ENCODE measurements at places on chromosomes 16 and 17.

- DNase-seq = peak; percentile 91
Observed at GRCh38 chr16:67547423-67548264, 14.7 kb upstream of the CTCF start.

DNA sequence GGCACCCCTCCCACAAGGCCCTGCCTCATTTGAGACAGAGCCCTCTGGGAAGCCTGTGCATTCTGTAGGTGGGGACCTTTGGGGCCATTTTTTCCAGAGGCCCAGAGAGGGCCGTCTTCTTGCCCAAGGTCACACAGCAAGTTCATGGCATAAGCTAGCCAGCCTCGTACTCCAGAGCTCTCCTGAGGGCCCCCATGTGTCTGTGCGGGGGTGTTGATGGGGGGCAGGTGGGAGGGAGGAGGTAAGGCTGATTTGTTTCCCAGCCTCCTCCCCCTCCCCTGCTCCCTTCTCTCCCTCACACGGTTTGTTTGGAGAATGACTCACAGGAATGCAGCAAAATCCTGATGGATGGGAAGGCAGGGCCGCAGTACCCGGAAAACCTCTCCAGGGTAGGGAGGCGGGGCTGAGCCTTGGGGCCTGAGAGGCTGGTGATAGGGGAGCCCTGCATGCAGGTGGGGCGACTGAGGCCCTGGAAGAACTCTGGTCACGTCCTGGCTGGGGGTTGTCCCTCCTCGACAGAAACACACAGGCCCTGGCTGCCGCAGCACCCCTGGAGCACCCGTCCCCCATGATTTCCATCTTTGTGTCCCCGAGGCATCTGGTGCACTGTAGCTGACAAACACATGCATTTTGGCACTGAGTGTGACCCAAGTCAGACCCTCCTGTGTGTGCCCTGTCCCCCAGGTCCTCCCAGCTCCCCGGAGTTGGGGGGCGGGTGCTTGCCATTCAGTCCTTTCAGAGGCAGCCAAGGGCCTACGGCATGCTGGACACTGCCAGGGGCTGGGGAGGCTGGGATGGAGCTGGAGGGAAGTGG lies 29.7 kb downstream of the RAI1 start:
- DNase-seq = no peak

DNA sequence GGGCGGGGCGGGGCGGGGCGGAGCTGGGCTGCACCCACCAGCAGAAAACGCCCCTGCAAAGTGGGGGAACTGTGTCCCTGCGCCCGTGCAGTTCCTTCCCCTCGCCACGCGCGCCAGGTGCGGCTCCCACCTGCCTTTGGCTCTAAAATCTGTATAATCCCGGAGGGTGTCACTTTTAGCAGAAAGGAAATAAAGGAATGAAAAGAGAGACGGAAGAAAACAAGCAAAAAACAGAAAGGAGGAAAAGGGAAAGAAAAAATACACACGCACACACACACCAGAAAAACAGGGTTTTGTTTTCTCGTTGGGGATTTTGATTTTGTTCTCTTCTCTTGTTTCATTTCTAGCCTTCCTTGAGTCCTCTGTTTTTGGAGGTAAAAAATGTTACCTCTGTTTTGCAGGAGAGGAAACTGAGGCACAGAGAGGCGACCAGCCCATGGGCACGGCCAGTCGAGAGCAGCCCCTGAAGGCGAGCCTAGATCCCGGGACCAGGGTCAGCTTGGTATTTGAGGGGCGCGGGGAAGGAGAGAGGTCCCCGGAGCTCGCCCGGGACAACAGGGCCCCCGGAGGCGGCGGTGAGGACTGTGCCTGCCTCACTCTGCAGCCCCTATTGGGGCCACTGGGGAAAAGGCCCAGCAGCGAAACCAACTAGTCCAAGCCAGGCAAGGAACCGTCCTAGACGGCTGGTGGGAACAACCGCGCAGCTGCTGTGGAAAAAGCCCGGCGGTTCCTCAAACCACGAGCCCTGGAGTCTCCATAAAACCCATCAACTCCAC lies 594 bp upstream of the CARHSP1 start:
- peak; percentile 27 for DNase-seq

DNA sequence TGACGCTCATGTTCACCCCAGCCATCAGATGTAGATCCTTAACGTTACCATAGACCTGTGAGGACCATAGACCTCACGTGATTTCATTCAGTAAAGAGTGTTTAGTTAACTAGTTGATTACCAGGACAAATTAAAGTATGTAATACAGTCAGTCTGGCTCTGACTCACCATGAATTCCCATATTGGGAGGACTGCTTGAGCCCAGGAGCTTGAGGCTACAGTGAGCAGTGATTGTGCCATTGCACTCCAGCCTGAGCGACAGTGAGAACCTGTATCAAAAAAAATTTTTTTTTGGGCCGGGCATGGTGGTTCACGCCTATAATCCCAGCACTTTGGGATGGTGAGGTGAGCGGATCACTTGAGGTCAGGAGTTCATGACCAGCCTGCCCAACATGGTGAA lies 13.5 kb upstream of the FA2H start:
- DNase-seq = no peak

DNA sequence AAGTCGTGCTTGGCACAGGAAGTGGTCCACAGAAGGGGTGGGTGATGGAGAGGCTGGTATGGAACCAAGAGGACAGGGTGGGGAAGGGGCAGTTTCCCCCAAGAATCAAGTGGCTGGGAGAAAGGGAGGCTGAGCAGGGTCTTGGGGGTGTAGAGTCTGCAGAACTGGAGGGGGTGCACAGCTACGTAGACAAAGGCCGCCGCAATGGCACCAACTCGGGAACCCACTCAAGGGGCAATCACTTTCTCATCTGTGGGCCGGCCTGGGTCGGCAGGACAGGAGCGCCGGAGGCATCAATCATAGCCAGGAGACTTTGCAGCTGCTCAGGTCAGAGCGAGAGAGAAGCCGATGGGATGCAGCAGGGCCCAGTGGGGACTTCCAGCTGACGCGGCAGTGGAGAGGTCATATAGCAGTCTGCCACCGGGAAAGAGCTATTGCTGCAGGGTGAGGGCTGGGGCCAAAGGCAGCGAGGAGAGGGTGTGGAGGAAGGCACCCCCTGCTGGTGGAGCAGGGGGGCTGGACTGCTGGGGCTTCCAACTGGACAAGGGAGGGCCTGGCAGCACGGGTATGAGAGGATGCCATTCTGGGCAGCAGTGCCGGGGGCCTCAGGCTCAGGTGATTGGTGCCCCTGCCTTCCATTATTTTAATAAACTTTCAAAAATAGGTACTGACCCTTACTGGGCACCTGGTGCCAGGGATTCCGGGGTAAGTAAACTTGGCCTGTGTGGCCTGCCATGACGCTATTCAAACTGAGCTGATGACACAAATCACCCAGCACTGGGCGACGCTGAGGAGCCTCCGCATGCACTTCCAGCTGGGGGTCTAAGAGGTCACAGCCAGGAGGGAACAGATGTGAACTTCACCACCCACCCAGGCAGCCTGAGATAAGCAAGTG lies 52.5 kb upstream of the MTSS2 start:
- DNase-seq = no peak

DNA sequence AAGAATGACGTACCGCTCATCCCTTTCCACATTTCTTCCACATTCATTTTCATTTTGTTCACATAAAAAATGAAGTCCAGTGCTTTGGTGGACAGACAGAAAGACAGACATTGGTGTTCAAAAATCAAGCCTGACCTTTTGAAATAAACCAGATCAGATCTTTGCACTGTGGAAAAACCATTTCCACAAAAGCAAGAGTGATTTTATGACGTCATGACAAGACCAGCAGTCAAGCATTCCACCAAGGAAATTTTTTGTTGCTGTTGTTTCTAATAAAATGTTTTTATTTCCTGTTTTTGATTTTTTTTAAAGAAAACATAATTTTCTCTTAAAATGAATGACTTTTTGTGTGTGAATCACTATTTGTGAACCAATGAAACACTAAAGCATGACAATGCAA lies 350.0 kb downstream of the KCNJ2 start:
- no peak for DNase-seq

Measured in thymus (tissue), 14 donors.